ENCODE measurements at places on chromosomes 1 and 21.

- DNase-seq, result no peak
Observed at GRCh38 chr1:56972976-56973375, 7.2 kb upstream of the C8B start.

GRCh38 chr1:41393716-41394368 lies 32.6 kb downstream of the FOXO6 start:
- DNase-seq, result no peak

- DNase-seq, result no peak
Observed at GRCh38 chr21:46454142-46454541, 4.5 kb upstream of the DIP2A start.

- no peak for DNase-seq
Observed at GRCh38 chr1:71434240-71434639, 353.4 kb upstream of the ZRANB2 start.

GRCh38 chr1:230186003-230186863 lies 119.2 kb downstream of the GALNT2 start:
- DNase-seq, result no peak

GRCh38 chr1:92511541-92511940 lies 24.8 kb upstream of the GFI1 start:
- no peak for DNase-seq

DNA sequence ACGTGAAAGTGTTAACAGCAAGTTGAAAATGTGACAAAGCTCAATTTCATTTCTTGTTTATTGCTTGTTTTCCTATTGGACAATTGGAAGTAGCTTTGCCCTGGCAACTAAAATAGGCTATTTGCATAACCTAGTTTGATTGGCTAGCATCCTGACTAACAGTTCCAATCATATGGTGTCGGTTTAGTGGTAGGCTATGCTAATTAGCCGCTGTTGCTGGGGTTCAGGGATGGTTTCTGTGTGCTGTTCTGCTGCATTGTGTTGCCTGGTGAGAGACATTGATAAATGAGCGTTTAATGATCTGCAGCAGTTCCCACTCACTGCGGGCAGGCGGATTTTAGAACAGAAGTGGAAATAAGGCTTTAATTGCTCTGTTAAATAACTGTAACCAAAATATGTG lies 68.5 kb downstream of the DYRK1A start:
- peak; percentile 98 for DNase-seq

DNA sequence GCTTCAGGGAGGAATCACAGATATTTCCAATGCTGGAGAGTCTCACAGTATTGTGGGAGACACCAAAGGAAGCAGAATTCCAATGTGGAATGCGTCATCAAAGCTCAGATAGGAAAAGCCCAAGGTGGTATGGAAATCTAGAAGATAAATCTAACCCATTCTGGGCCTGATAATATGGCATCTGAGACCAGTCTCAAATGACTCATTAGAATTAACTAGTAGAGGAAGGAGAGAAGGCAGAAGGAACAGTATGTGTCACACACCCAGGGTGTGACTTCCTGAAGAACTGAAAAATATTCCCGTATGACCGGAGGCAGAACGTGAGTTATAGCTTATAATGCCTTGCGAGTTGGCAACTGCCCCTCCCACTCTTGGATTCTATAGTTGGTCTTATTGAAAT lies 499.2 kb downstream of the PLPP3 start:
- no peak for DNase-seq

DNA sequence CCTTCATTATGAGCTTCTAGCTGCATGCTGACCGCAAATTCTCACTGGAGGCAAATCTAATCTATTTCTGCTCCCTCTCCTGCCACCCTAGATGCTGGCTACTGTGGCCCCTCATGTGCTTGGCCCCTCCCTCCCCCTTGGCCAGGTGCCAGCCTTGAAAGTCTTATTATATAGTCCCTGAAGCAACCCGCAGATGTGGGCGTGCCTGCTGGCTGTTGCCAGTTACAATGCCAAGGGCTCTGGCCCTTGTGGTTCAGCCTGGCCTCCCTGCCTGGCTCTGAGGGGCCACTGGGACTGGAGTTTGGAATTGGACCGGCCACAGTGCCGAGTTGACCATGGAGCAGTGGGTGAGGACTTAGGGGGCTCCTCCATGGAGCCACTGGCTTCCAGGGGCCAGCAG lies 78.9 kb upstream of the ACTRT2 start:
- no peak for DNase-seq

DNA sequence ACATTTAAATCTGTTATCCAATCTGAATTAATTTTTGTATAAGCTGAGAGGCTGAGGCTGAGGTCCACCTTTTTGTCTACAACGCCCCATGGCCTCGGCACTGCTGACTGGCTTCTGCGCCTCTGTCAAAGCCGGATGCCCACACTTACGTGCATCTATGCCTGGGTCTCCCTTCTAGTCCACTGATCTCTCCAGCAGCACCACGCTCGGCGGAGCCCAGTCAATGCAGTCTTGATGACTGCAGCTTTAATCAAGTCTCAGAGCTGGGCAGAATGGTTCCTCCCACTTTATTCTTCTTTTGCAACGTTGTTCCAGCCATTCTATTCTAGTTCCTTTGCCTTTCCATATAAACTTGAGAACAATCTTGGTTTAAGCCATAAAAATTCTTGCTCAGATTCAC lies 9.4 kb downstream of the PRDM15 start:
- DNase-seq, result no peak

DNA sequence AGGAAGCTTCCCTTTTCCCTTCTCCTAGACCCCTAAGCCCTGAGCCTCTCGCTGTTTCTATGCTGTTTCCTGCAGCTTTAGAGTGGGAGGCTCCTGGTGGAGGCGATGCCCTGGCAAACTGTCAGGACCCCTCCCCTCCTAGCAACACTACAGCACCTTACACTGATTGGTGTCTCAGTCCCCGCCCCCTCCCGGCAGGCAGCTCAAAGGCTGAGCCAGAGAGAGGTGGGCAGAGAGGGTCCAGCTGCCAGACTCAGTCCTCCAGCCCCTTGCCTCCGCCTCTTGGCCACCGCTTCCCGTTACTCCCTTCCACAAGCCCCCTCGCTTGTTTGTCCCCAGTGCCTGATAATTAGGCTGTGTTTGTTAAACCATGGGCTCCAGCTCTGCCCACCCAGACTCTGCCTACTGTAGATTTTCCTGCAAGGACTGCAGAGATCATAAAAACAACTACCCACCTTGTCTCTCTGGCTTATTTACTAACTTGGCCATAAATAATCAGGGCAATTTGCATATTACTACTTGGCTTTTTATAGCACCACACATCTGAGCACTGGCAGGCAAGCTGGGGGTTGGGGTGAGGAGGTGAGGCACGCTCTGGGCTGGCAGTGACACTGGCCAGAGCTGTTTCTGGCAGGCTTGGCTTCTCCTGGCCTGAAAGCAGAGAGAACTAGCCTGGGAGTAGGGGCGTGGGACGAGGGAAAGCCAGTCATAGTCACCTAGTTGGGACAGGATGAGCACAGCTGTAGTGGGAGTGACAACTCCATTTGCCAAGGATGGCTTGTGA lies 107.5 kb downstream of the CSMD2 start:
- no peak for DNase-seq

DNA sequence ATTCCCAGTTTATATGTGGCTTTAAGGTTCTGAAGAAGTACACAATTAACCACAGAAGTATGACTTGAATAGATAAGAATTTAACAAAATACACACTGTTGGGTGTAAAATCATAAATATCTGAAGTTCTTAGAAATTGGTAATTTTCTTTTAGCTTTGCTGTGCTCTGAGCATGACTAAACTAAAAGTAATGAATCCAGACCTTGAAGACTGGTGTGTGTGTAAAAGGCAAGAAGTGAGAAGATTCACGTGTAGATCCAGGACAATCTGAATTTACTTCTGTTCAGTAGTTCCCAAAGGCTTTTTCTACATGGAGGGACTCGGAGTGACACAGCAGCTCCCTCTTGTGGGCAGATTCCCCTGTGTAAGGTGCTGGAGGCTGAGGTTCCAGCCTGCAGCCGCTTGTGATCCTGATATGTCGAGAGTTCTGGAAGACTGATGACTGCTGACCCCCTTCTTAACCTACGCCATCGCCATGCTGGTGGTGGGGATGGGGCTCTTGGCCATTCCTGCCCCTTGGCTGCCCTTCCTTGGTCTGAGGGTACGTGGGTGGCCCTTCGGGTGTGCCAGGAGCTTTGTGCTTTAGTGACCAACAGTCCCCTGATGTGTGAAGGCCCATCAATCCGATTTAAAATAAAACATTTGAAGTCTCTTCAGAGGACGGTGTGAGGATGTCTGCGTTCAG lies 62.7 kb downstream of the ADARB1 start:
- DNase-seq, result peak; percentile 83

DNA sequence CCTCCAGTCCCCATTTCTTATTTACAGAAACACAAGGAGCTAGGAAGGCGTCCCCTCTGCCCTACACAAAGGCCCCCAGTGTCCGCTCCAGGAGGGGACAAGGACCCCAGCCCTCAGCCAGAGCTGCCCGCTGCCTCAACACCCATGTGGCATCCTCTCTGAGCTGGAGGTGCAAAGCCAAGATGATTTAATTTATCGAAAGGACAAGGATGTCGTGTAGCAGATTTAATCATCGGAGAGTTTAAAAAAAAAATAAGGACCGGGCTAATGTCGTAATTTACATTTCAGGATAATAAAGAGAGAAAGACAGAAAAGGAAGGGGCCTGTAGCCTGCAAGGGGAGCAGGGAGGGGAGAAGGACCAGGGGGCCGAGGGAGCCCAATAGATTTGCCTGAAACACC lies 68.3 kb upstream of the CASZ1 start:
- no peak for DNase-seq

GRCh38 chr1:158362482-158362881 lies 8.8 kb downstream of the CD1E start:
- no peak for DNase-seq

GRCh38 chr1:26706315-26706714 lies 10.5 kb downstream of the ARID1A start:
- DNase-seq, result peak; percentile 40

DNA sequence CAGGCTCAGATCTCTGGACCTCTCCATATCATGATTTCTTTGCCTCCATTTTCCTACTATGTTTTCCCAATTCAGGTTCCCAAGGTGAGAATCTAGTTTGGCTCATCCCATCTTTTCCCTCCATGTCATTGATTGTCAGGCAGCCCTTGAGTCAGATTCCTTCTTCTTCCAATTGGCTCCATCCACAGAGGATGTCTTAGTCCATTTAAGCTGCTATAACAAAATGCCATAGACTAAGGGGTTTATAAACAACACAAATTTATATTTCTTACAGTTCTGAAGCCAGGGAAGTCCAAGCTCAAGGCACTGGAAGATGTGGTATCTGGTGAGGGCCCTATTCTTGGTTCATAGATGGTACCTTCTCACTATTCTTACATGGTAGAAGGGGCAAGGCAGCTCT lies 42.8 kb upstream of the SLC2A1 start:
- DNase-seq, result no peak

GRCh38 chr1:205709640-205710039 lies 29.3 kb upstream of the SLC45A3 start:
- no peak for DNase-seq

DNA sequence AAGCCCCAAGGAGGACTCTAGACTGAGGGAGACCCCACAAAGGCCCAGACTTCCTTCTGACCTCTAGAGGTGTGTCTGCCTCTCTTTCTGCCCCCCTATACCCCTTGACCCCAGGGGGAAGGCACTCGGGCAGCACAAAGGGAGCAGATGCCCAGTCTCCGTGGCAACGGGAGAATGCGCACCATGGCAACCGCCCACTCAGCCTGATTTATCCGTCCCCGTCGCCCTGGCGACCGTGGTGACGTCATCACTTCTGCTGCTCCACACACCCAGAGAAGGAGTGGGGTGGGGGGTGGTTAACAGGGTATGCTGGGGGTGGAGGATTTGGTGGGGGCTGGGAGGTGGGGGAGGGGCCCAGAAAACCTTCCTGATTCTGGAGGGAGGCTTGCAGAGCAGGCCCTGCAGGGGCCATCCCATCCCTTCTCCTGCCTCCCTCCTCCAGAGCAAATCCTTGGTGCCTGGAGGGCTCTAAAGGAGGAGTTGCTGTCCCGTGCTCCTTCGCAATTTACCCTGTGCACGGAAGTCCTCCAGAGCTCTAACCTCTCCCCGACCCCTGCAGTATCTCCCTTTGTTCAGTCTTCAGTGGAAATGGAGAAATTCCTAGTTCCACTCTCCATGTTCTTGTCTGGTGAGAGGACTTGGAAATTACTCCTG lies 6.3 kb downstream of the CELF3 start:
- peak; percentile 94 for DNase-seq

DNA sequence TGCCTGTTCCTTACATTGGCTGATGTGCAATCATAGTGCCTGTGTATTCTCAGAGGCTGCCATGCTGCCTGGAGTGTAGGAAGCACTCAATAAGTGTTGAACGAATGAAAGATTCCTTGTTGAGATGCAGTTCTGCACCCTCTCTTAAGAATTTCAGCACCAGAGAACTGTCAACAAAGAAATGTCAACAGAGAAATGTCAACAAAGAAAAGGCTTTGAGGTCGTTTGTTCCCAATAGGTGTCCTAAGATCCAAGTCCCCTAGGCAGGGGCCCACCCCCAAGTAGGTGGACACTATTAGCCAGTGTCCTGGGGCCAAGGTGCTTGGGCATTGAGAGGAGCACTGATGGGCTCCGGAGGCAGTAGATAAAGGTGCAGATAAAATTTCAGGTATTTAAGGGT lies 12.6 kb downstream of the KCND3 start:
- DNase-seq, result no peak

DNA sequence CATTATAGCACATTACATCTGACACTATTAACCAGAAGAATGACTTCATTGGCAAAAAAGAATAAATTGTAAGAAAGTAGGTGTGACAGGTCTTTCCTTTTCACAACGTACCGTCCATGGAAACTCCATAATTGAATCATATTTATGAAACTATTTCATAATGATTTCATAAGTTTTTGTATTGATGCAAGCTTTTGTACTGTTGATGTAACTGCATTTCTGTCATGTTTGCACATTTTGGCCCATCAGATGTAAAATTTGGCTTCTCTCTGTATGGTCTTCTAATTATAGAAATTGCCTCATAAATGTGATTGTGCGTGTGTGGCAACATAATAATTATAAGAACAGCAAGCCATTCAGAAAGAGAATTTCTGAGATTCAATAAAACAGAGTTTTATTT lies 180.7 kb upstream of the ZNHIT6 start:
- no peak for DNase-seq

- DNase-seq, result no peak
Observed at GRCh38 chr21:14241297-14241696, 25.3 kb downstream of the RBM11 start.

GRCh38 chr1:33030575-33030974 lies 6.1 kb downstream of the AK2 start:
- no peak for DNase-seq

DNA sequence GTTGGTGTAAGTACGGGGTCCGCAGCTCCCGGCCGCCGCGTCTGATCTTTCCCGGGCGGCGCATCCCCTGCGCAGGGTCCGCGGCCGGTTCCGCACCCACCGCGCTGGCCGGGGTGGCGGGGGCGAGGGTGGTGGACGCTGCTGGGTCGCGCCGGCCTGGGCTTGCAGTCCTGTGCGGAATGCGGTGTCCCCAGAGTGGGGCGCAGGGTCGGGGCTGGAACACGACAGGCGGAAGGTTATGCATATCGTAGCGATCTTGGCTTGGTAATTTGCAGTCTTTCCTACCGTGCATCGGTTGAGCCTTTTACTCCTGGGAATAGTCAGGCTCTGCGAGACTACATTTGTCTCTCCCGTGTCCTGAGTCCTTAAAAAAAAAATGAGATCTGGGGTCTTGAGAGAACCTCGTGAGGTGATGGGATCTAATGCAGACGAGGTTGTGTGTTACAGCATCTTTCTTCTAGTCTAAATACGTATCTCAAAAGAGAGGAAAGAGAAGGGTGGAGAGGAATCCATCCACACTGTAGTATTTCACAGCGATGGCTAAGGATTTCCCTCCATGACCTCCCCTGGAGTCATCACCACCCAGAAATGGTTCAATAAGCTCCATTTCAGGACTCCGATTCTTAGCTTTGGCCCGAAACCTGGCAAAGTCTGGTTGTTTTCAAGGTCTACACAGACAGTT lies 572 bp downstream of the ATP1B1 start:
- DNase-seq, result peak; percentile 34

- peak; percentile 98 for DNase-seq
Observed at GRCh38 chr1:204558467-204558866, 42.3 kb downstream of the MDM4 start.

Data from NCI-H524 (cell line).